ENCODE measurements at places on chromosomes 12 and 14.

DNA sequence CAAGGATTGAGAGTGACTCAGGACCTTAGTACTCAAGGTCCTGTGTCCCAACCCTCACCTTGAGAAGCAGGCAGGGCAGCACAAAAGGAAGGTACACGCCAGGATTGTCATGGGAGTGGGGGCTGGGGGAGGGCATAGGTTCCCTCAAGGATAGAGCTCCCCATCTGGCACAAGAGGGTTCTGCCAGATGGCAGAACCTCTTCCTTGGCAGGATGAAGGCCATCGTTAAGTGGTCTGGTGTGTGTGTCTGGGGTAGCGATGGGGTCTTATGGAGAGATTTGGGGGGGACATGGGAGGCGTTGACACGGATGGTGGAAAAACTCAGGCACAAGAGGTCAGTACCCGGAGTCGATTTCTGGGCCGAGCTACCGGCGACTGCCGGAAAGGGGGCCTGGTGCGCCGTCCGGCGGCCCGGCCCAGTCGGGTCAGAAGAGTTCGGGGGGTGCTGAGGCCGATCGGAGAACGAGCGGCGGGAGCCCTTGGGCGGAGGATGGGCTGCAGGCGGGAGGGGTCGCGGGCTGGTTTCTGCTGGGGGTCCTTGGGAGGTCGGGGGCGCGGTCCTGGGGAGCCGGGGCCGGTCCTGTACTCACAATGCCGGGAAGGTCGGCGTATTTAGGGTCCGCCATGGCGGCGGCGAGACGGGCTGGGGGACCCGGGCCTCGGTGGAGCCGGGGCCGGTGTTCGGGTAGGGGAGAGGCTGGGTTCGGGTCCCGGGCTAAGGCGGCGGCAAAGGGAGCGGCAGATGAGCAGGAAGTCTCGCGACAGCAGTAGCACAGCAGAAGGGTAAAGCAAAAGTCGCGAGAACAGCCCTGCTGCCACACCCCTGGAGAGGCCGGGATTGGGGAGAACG lies at the start of gene DCTN2:
DCTN2 (minus strand) TSS at position 755 of the 850 bp plus-strand sequence; CDS start at position 626, 129 bp downstream.
- peak; percentile 78 for DNase-seq

- no peak for DNase-seq
These were observed 431.3 kb downstream of the NPAS3 start for GRCh38 chr14:33369972-33370371.

- DNase-seq: no peak
These were observed 7.7 kb downstream of the RARG start for GRCh38 chr12:53224061-53224896.

DNA sequence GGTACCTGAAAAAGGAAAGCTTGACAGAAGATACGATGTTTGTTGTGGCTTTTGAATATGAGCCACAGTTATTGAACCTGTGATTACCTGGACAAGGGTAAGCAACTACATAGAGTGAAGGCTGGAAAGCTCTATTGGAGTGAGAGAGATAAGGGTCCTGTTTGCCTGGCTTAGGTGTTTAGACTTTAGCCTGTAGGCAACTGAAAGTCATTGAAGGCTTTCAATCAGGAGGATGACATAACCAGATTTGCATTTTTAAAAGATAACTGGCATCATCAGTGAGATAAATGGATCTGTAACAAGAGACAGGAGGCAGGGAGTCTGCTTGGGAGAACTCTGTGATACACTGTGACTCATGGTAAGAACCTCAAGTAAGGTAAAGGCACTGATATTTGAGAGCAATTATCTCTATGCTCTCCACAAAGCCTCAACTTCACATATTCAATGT lies 128.9 kb upstream of the SOX5 start:
- DNase-seq: no peak

- no peak for DNase-seq
These were observed 316.2 kb upstream of the NAV3 start for GRCh38 chr12:77514511-77514910.

- no peak for DNase-seq
These were observed 250.5 kb upstream of the PWP1 start for GRCh38 chr12:107435072-107435471.

DNA sequence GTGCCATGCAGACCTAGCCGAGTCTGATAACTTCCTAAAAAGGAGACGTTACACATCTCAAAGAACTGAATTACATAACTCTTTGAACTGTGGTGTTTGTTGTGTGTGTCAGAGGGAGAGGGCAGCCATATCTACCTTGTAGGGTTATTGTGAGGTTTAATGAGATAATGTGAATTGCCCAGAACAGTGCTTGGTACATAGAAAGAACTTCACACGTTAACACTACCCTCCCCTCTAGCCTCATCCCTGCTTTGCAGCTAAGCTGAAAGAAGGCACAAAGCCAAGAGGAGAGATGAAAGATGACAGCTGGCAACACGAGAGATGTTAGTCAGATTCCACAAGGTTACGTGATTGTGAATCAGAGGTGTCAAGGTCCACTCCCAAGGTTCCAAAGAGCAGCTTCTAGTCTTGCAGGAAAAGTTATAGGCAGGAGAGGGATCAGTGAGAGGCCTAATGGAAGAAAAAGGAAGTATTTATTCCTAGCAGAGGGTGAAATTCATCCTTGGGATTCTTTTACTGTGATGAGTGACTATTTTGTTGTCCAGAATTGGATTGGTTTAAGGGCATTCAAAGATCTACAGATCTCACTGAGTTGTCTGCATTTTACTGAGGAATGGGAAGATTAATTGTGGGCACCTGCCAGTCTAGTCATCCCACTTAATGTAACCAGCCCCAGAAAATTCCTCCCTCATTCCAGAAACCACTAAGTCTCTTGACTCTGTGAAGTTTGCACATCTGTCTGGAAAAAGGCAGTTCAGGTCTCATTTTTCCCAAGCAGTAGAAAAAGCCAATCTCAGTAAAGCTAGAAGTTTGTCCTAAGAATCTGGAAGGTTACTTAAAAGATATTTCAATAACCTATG lies 25.9 kb upstream of the WNK1 start:
- no peak for DNase-seq

DNA sequence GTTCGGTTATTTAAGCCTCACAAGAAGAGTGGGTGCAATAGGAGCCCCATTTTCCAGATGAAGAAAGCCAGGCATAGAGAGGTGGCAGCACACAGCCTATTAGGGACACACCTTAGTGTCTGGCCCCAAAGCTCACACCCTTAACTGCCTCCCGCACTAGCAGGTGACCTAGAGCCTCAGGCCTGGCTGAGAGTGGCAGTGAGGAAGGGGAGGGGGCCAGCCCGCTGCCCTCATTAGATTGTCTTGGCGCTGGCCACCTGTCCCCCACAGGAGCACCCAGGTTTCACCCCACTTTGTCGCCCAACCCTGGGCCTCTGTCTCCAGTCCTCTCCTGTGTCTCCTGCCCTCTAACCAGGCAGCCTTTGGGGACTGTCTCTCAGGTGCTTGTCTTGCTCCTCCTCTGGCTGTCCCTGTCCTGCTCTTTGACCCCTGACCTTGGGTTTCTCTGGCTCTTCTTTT lies 18.5 kb upstream of the PGF start:
- no peak for DNase-seq

DNA sequence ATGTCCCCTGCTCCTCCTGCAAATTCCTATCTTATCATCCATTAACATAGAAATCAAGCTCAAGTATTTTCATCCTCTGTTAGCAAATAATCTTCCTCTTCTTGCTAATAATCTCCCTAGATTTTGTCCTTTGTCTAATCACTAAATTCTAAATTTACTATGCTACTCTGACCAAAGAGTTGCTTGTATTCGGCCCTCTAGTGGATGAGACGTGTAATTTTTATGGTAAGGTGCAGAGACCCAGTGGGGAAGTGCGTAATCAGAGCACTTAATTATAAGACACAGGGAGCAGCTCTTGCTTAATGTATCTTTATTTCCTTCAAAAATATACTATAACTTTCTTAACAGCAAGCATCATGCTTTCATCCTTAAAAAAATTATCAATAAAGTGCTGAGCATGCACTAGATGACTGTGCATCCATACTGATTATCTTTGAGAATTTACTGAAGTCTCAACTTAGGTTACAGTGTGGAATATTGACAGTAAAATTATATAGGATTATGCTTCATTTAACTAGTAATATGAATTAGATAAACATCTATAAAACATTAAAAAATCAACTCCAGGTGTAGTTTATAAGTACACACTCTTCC lies 212.6 kb downstream of the SLC16A7 start:
- no peak for DNase-seq

GRCh38 chr14:60935319-60935718 lies 45.6 kb downstream of the TRMT5 start:
- DNase-seq: no peak

DNA sequence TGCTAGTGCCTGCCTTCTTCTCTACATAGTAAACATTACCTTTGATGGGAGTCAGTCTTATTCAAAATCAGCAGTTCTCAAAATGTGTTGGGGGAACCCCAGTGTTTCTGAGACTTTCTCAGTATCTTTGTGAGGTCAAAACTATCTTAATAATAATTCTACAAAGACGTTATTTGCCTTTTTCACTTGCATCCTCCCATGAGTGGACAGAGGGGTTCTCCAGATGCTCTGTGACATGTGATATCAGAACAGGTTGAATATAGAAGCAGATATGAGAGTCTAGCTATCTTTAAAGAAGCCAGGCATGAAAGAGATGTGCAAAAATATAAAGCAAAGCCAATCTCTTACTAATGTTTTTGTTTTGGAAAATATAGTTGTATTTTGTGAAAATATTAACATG lies 144.7 kb downstream of the KTN1 start:
- DNase-seq: no peak

DNA sequence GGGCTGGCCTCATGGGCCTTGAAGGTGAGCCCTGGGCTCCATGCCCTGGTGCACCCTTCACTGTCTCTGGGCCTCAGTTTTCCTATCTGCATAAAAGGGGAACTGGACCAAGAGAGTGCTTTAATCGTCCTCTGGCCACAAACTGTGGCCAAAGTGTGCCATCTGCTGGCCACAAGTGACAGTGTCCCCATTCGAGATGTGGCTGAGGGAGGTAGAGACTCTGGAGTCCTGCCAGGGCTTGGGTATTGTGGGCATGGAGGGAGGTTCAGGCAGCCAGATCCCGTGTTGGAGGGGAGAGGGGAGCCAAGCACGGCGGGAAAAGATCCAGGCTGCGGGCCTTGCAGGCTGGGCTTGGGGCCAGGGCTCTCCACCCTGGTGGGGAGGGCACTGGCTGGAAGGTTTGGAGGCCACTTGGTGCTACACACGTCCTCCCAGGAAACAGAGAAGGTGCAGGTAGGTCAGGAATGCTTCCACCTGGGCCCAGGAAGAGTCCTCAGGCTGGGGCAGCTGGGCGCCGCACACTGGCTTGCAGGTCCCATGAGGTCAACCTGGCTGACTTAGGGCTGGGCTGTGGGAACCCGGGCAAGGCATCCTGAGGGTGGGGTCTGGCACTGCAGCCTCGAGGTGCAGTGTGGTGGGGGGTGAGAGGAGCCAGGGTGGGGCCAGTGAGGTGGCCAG lies 7.3 kb upstream of the KIF26A start:
- DNase-seq: no peak

GRCh38 chr14:66380143-66380542 lies 106.0 kb upstream of the CCDC196 start:
- DNase-seq: no peak

DNA sequence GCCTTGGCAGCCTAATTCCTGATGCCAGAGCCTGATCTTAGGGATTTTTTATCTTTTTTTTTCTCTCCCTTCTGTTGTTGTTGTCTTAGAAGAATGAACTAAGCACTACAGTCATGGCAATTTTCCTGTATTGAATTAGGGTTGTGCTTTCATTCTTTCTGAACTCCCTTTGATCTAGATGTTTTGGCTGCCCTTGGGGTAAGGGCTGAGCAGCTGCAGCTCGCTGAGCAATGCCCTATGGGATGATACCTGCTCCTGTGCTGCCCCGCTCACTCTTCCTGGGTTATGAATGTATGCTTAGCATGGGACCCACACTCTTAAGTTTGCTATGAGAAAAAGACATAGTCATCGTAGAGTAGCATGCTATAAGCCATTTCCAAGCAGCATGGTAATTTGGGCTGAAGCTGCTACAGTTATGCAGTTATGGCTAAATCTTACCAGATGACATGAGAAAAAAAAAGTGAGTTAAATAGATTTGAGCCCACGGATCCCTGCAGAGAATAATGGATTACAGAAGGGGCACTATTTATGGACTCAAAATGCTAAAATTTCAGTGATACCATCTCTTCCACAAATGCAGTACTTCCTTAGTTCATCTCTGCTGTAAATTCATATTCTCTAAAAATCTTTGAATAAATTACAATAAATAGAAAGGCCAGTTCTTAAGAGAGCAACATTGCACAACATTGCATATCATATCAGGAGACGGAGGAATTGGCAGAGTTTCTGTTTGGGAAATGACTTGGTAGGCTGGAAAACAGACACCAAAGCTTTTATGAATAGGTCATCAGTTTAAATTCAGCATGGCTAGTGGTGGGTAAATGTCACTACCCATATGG lies 79.2 kb upstream of the PTHLH start:
- DNase-seq: no peak

- no peak for DNase-seq
These were observed 67.8 kb upstream of the EGLN3 start for GRCh38 chr14:34018564-34019244.

Data from activated CD8-positive, alpha-beta memory T cell treated with anti-CD3 and anti-CD28 coated beads for 1 hour (primary cell).